Activated CD4-positive, alpha-beta memory T cell treated with anti-CD3 and anti-CD28 coated beads, Interleukin-2, amount 10 ng/mL, durations not matched to agents 7 days and 5 days (primary cell): ENCODE measurements at places on chromosomes 1 and 21. TPM values are rescaled to one million over a fixed set of nuclear protein-coding genes. Genes with fewer than 3 reads are reported as not detected.

GRCh38 chr1:60891281-60891680, 191.1 kb upstream of the NFIA start:
- no peak for DNase-seq

GRCh38 chr1:246703581-246703980, 20.6 kb upstream of the SCCPDH start:
- no peak for DNase-seq

- DNase-seq, result no peak
These were observed 188.3 kb upstream of the MAP1LC3C start for GRCh38 chr1:242187171-242187570.

DNA sequence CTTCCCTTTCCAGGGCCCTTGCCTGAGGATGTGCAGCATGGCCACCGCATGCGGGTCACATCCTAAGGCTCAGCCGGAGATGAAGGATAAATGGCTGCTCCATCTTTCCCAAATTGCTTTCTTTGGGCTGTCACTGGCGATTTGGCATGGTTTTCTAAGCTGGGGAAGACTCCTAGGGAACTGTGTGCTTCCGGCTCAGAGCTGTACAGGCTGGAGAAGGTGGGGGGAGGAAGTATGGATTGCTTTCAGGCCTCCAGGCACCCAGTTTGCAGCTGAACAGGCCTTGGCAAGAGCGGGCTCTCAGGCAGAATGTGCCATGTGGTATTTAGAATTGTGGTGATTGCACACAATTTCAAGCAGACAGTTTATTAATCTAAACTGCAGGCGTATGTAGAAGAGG, 48.9 kb downstream of the TMEM53 start:
- DNase-seq, result no peak

GRCh38 chr1:94048413-94049164, 72.4 kb downstream of the ABCA4 start:
- no peak for DNase-seq

GRCh38 chr1:99648107-99648506, 2.2 kb downstream of the PALMD start:
- DNase-seq, result no peak

GRCh38 chr1:72846476-72847278, 564.3 kb upstream of the NEGR1 start:
- DNase-seq, result no peak

GJA4 gene
- total RNA-seq, result not detected

SERINC2 gene
- 0.13 TPM for total RNA-seq
